Erythroblast (primary cell): ENCODE measurements at places on chromosomes 11 and 22.

DNA sequence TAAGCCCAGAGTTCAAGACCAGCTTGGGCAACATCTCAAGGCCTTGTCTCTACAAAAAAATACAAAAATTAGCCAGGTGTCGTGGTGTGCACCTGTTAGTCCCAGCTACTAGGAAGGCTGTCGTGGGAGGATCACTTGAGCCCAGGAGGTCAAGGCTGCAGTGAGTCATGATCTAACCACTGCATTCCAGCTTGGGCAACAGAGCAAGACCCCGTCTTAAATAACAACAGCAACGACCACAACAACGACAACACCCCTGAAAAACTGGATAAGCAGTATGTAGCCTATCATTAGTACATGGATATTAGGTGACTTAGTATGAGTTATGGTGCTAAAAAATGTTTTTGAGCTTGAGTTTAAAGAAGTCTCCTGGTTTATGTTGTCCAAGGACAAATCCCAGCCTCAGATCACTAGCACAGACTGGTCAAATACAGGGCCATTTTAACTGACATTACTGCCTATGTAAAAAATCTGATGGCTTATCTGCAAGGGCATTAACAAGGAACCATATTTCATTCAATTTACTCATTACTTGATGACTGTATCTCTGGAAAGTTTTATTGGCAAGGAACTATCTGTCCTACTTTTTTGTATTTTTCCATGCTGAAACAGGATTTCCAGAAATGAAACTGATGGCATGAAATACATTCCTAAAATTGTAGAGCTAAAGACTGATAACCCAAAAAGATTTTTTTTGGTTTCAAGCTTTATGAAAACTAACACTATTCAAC is 23.4 kb downstream of the C2CD3 start:
- DNase-seq, result no peak

- peak; percentile 43 for DNase-seq
Observed at GRCh38 chr11:72519220-72519881, 85.0 kb upstream of the CLPB start.

GRCh38 chr11:72411623-72412419 is 22.5 kb downstream of the CLPB start:
- DNase-seq, result peak; percentile 87

GRCh38 chr11:32830413-32830738 is 649 bp downstream of the PRRG4 start:
- no peak for DNase-seq

DNA sequence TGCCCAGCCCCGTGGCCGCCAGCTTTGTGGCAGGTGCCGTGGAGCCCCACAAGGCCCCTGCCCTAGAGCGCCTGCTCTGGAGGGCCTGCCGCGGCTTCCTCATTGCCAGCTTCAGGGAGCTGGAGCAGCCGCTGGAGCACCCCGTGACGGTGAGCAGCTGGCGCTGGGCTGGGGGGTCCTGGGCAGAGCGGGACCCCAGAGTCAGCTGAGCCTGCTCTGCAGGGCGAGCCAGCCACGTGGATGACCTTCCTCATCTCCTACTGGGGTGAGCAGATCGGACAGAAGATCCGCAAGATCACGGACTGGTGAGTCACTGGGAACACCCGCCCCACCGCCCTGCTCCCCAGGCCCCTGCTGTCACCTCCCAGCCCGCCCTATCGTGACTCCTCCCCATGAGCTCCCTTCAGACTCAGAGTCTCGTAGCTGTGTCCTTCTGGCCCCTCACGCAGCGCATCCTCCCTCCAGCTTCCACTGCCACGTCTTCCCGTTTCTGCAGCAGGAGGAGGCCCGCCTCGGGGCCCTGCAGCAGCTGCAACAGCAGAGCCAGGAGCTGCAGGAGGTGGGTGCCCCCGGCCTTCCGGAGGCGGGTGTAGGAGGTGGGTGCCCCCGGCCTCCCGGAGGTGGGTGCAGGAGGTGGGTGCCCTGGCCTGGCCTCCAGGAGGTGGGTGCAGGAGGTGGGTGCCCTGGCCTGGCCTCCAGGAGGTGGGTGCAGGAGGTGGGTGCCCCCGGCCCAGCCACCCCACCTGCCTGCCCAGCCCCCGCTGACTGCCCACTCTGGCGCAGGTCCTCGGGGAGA is 4.7 kb downstream of the TCIRG1 start:
- DNase-seq, result peak; percentile 94

- DNase-seq, result no peak
Observed at GRCh38 chr11:45150943-45151342, 4.5 kb downstream of the PRDM11 start.

GRCh38 chr11:123438131-123438627 is 8.1 kb downstream of the GRAMD1B start:
- DNase-seq, result no peak

GRCh38 chr11:113255096-113255495 is 59.3 kb upstream of the TTC12 start:
- no peak for DNase-seq

DNA sequence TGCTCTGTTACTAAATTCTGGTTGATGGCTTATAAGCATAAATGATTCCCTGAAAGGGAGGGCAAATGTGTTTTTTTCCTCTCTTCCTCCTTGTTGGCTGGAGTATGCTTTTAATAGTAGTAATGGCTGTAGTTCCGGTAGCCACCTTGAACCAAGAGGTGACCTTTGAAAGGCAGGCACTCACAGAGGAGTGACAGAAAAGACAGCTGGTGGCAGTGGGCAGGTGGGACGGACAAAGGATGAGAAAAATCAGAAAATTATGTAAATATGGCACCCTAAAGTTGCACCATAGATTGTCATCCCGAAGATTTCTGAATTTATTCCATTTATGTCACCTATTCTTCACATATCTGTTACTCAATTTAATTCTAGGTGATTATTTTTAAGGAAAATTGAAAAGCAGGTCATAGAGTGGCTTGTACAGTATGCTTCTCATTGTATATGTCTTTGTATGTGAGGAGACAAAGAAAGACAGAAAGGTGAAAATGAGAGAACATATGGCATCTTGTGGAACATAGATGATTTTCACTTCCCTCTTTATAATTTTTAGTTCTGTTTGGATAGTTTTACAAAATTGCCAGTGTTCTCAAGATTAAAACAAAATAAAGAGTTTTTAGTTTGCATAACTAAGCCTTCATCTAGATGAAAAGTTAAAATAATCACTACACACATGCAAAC is 17.0 kb downstream of the CASP12 start:
- DNase-seq, result no peak

DNA sequence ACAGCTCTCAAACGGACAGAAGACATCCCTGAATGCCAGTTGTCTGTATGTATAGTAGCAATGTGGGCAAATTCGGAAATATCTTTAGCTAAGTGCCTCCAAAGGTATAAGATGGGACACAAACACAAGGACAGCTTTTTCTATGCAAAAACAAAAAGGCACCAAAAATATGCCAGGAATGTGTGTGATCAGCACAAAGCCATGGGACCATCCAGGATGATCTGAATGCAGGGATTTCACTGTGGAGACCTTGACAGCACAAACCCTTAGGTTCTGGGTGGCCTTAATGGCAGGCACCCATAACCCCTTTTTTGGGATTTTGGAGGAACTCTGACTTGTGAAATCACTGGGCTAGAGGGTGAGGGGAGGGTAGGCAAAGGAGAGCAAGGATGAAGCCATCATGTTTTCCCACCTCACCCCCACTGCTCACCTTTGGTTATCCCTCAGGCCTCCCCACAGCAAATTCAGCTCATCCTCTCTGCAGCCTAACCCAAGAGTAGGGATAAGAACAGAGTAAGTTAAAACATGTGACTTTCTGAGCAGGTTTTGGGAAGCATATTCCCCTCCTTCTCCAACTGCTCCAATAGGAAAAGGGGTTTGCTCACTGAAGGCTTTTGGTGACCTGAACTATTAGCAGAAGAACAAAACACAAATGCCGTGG is 154.6 kb downstream of the SNX19 start:
- no peak for DNase-seq
